PC-9 (cell line): ENCODE measurements at places on chromosomes 5 and 9. TPM values are rescaled to one million over a fixed set of nuclear protein-coding genes. Genes with fewer than 3 reads are reported as not detected.

- H3K36me3 ChIP-seq, result no peaks in the 10 kb centered on the region
- DNase-seq, result no peak
- H3K27me3 ChIP-seq, result no peaks in the 10 kb centered on the region; the same call in 1 of the 2 replicates
- no peak overlapping the region for H3K27ac ChIP-seq
Measured at GRCh38 chr9:7844242-7844641, 44.7 kb upstream of the DMAC1 start.

CCL27 gene
- 0.44 and 0.98 TPM in 2 replicates for total RNA-seq

PRLR gene
- not detected in 2 replicates for total RNA-seq

DNA sequence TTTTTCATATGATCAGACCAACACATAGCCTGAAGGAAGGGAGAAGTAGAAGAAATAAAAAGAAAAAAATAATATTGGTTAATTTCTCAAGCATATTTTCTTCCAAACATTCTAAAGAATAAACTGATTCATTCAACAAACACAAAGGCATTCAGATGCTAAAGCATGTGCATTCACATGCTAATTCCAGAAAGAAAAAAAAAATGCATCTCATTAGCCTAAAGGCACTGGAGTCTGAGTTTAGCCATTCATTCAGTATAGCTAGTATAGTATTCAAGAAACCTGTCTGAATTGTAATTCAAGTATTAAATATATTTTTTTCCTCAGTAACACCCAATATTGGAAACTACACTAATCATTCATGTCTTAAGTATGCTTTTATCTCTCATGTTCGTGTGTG is 61.0 kb upstream of the FER start:
- no peak for DNase-seq
- no peak overlapping the region for H3K4me3 ChIP-seq
- no peaks in the 10 kb centered on the region for H3K27me3 ChIP-seq
- no peak overlapping the region for H3K27ac ChIP-seq
- no peaks in the 10 kb centered on the region for H3K36me3 ChIP-seq
- no peaks in the 10 kb centered on the region for H3K4me1 ChIP-seq

- no peaks in the 10 kb centered on the region for H3K27me3 ChIP-seq
- H3K4me1 ChIP-seq, result peaks cover 62% of the 10 kb centered on the region
- peak; percentile 12 for DNase-seq
- H3K27ac ChIP-seq, result peak overlapping the region; percentile 62
- peaks cover 8% of the 10 kb centered on the region; the same call in 1 of the 2 replicates for H3K36me3 ChIP-seq
Measured at GRCh38 chr5:58185801-58186200, 274.1 kb downstream of the PLK2 start.

FREM1 gene
- total RNA-seq, result 0.17 and 0.45 TPM in 2 replicates
